ENCODE measurements at places on chromosomes 7 and 10. TPM values are rescaled to one million over a fixed set of nuclear protein-coding genes. Genes with fewer than 3 reads are reported as not detected.

The DLX6 gene
- total RNA-seq: not detected

- no peak for DNase-seq
Measured at GRCh38 chr10:48273741-48274140, 755 bp downstream of the FRMPD2 start.

The SRI gene
- 242 TPM for total RNA-seq

- DNase-seq: no peak
Measured at GRCh38 chr10:72056932-72057751, 31.2 kb downstream of the SPOCK2 start.

DNA sequence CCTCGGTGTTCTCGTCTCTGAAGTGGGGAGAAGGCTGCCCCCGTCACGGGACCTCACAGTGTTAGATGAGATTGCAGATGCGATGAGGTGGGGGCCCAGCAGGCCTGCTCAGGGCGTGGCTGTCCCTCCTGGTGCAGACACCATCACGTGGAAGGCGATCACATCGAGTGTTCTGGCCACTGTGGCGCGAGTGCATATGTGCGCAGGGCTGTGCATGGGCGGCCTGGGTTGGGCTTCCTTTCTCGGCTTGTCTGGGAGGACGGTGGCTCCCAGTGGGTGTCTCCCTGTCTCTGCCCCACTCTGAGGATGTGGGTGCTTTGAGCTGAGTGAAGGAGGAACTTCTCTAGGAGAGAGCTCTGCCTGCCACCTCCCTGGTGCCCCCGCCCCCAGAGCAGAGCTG, 83.1 kb downstream of the LHPP start:
- no peak for DNase-seq

Measured in CD8-positive, alpha-beta memory T cell (primary cell).